ENCODE measurements at places on chromosomes 6 and 20.
A peak's percentile ranks its signal among the peaks of the same experiment; 100 is the strongest.

- DNase-seq = no peak
These were observed 424.2 kb upstream of the SLC35B3 start for GRCh38 chr6:8859501-8859900.

- no peak for DNase-seq
These were observed 46.4 kb downstream of the ARHGAP18 start for GRCh38 chr6:129663531-129663930.

DNA sequence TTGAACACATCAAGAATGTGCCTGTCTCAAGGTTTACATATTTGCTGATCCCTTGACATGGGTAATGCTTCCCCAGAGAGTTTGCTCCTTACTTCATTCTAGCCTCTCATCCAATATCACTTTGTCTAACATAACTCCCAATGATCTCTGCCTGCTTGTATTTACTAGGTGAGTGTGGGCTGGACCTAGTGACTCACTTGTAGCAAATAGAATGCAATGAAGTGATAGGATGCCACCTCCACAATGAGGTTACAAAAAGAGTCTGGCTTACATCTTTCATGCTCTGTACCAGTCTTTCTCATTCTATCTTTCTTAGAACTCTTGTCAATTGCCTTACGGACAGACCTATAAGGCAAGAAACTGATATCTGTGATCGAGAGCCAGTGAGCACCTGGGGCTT is 44.9 kb upstream of the TMEM200A start:
- peak; percentile 37 for DNase-seq

DNA sequence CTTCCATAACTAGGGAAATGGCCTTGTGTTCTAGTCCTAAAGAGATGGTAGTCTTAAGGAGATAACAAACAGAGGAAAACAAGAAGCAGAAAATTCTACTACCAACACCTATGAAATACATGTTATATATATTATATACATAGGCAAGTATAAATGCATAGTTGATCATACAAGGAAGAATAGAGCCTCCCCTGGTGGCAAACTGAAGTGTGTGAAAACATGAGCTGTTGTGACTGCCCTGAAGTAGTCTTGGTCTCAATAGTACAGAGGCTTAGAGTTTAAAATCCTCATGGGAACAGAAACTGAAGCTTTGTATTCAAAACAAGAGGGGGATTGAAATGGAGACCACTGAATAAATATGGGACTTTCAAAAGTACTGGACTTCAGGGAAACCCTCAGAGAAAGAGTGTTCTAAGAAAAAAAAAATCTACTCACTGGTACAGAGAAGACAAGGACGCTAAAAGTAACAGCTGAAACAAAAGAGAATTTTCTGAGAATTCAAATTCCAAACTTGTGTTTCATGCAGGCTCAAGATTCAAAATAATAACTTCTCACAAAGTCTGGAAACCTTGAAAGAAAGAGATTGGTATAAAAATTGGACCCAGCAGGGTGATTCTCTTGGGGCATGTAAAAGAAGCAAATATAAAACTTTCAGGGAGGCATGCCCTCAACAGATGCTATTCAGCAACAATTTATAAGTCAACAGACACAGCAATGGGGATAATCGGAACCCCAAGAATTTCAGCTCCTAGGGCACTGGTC is 59.7 kb upstream of the SAMD3 start:
- peak; percentile 9 for DNase-seq

DNA sequence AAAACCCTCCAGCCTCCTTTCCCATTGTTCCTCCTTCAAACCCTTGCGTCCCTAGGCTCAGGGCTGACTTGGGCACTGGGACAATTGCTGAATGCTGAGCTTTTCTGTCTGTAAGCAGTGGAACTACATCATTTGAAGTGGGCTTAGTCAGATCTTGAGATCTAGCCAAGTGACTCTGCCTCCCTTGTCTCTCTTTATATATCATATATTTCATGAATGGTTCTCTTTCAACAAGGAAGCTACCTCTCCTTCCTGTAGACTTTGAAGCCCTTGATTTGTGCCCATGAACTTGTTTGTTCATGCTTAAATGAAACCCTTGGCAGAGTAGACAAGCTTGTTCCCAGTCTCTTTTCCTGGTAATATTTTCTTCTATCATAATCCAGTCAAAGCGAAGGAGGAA is 60.0 kb upstream of the KIF13A start:
- DNase-seq = peak; percentile 51

GRCh38 chr6:31113861-31114540 is 599 bp upstream of the PSORS1C1 start:
- DNase-seq = no peak

Measured in ELR (cell line).